ENCODE measurements at places on chromosomes 1 and 21. TPM values are rescaled to one million over a fixed set of nuclear protein-coding genes. Genes with fewer than 3 reads are reported as not detected.

GRCh38 chr1:214440219-214440965 lies 111.0 kb downstream of the PTPN14 start:
- no peak overlapping the region for H3K4me3 ChIP-seq
- DNase-seq: no peak
- H3K27me3 ChIP-seq: no peaks in the 10 kb centered on the region
- no peak overlapping the region for H3K27ac ChIP-seq
- no peaks in the 10 kb centered on the region for H3K36me3 ChIP-seq

DNA sequence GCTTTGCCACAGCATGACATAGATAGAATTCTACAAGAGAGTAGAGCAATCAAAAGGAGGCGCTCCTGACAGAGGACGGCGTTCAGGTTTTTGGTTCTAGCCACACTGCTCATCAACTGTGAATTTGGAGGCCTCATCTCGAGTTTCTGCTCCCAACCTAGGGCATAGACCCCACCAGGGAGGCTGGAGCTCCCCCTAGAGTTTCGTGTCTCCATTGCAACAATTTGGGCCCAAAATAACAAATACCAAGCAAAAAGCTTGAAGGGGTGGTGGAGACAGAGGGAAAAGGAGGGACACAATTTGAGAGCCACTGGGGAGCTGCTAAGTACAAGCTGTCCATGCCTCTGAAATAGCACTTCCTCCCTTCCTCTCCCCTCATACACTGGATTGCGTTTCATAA lies 297.0 kb downstream of the GPATCH2 start:
- no peak for DNase-seq
- no peak overlapping the region for H3K4me3 ChIP-seq

GRCh38 chr21:29586696-29587095 lies 288.0 kb downstream of the BACH1 start:
- no peak for DNase-seq
- H3K27ac ChIP-seq: no peak overlapping the region
- no peak overlapping the region for H3K4me3 ChIP-seq
- peaks cover 12% of the 10 kb centered on the region for H3K27me3 ChIP-seq
- no peaks in the 10 kb centered on the region for H3K4me1 ChIP-seq

- no peaks in the 10 kb centered on the region for H3K36me3 ChIP-seq
- no peaks in the 10 kb centered on the region for H3K27me3 ChIP-seq
- peaks cover 5% of the 10 kb centered on the region for H3K4me1 ChIP-seq
- H3K4me3 ChIP-seq: no peak overlapping the region
- no peak for DNase-seq
These were observed 6.3 kb downstream of the MECR start for GRCh38 chr1:29224356-29224837.

GRCh38 chr1:6330410-6330911 lies 63.1 kb downstream of the ACOT7 start:
- H3K27ac ChIP-seq: no peak overlapping the region
- no peak overlapping the region for H3K4me3 ChIP-seq
- no peaks in the 10 kb centered on the region for H3K4me1 ChIP-seq
- no peak for DNase-seq
- no peaks in the 10 kb centered on the region for H3K36me3 ChIP-seq
- no peaks in the 10 kb centered on the region for H3K27me3 ChIP-seq

- no peaks in the 10 kb centered on the region for H3K36me3 ChIP-seq
- DNase-seq: no peak
- no peaks in the 10 kb centered on the region for H3K4me1 ChIP-seq
- H3K4me3 ChIP-seq: no peak overlapping the region
These were observed 301.8 kb upstream of the DUSP10 start for GRCh38 chr1:222043444-222044292.

DNA sequence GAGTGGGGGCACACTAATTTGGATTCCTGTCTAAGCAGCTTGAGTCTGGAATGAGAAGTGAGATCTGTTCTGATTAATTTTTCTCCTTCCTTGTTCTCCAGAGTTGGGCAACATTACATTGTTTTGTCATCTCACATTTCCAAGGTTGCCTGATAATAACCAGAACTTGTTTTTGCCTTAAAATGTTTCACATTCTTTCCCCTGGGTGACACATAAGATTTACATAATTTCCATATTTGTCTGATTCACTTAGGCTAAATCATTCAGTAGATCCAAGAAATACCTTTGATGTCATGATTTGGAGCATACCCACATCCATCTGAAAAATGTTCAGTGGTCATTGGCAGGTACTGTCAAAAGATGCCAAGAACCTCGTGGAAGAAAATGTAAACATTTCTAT lies 60.3 kb downstream of the XCL2 start:
- no peak overlapping the region for H3K4me3 ChIP-seq
- no peaks in the 10 kb centered on the region for H3K4me1 ChIP-seq
- H3K27ac ChIP-seq: no peak overlapping the region
- DNase-seq: no peak

CD2 gene
- polyA plus RNA-seq: 1.1 TPM

TTC22 gene
- polyA plus RNA-seq: 1.9 TPM

TCP10L gene
- 0.86 TPM for polyA plus RNA-seq
